Urinary bladder (tissue), 4 donors: ENCODE measurements at places on chromosomes 11 and 22. TPM values are rescaled to one million over a fixed set of nuclear protein-coding genes. Genes with fewer than 3 reads are reported as not detected.

The IGLL1 gene
- polyA plus RNA-seq, result not detected

The MS4A14 gene
- 0.46 TPM for polyA plus RNA-seq

The MYOD1 gene
- polyA plus RNA-seq, result not detected

The DDX25 gene
- polyA plus RNA-seq, result 0.19 TPM

The PLAAT5 gene
- 4.3 TPM for polyA plus RNA-seq

The TMEM121B gene
- 0.18 TPM for polyA plus RNA-seq

The OR51I1 gene
- not detected for polyA plus RNA-seq

The OR2AG2 gene
- polyA plus RNA-seq, result 0.03 TPM

The DEAF1 gene
- polyA plus RNA-seq, result 29.7 TPM

The NRGN gene
- polyA plus RNA-seq, result 5.1 TPM

The PARVG gene
- 8.5 TPM for polyA plus RNA-seq

The KCNQ1 gene
- polyA plus RNA-seq, result 9.1 TPM

The PKDREJ gene
- polyA plus RNA-seq, result 0.14 TPM

The PAX6 gene
- polyA plus RNA-seq, result not detected

The KRTAP5-1 gene
- polyA plus RNA-seq, result not detected

The PRODH gene
- polyA plus RNA-seq, result 7.5 TPM

The CSF2RB gene
- polyA plus RNA-seq, result 4.1 TPM

The PAAF1 gene
- polyA plus RNA-seq, result 20.2 TPM

The RELT gene
- polyA plus RNA-seq, result 2.7 TPM

The FGF19 gene
- polyA plus RNA-seq, result not detected

The ARRB1 gene
- polyA plus RNA-seq, result 31.4 TPM

The TPCN2 gene
- 14.4 TPM for polyA plus RNA-seq

The KCNJ1 gene
- polyA plus RNA-seq, result 0.09 TPM
